ENCODE measurements at places on chromosomes 1 and 21.

- DNase-seq: no peak
These were observed 84.6 kb upstream of the B3GALT2 start for GRCh38 chr1:193270996-193271395.

- DNase-seq: no peak
These were observed 63.8 kb downstream of the RYR2 start for GRCh38 chr1:237105826-237106225.

DNA sequence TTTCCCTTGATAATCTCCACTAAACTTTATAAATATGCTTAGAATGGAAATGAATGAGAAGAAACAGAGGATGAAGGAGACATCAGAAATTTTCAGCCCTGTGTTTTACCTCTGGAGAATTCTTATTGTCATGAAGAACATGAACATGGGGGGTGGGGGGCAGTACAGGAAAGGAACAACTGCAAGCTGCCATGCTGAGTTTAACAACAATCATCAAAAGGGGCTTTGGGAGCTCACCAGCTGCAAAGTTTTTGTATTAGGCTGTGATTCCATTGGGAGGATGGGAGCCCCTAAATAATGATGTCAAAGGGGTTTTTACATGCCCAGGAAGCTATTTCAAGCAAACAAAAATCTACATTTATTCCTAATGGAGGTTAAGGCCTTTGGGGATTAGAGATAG, 103.3 kb downstream of the AKT3 start:
- no peak for DNase-seq

DNA sequence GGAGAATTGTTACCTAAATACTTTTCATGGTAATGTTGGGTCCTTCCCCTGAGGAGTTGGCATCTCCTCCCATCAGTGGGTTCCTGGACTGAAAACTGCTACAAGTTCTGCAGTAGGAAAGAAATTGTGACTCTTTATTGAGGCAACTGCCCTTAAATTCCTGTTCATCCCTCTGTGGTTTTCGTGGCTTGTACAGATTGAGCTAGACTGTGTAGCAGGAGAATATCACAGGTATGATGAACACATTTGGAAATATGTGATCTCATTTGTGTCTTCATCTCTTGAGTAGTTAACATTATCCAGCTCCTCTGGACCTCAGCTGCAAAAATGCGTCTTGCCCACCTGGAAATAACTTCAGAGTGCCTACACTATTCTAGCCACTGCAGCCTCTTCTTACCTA, 390.6 kb downstream of the PTPRC start:
- no peak for DNase-seq

GRCh38 chr1:116993286-116993685, 8.3 kb upstream of the CD101 start:
- no peak for DNase-seq

DNA sequence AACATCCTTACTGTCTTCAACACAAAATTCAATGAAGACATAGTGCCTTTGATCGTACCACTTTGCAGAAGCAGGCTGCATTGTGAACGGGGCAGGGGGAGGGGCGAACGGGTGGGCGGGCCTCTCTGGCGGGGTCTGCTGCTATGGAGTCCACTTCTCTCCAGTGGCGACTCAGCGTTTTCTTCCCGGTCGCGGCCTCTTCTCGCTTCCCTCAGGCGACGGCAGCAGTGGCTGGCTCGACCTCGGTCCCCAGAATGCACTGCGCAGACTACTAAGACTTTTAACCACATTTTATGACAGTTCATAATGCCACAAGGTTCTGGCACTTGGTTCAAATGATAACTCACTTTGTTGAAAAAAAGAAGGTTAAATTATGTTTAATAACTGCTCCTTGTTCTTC, 21.2 kb downstream of the GBP2 start:
- DNase-seq: no peak

GRCh38 chr1:220028346-220028895, 17.9 kb downstream of the EPRS1 start:
- DNase-seq: no peak

- peak; percentile 35 for DNase-seq
These were observed 135.7 kb upstream of the PROX1 start for GRCh38 chr1:213852107-213852506.

Data from CD4-positive, alpha-beta T cell treated with Interleukin-10 for 1 hour (primary cell).